ENCODE measurements at places on chromosomes 4 and X. TPM values are rescaled to one million over a fixed set of nuclear protein-coding genes. Genes with fewer than 3 reads are reported as not detected.

SMIM14 gene
- 9.6 TPM for polyA plus RNA-seq

PRR32 gene
- polyA plus RNA-seq, result not detected

CSAG3 gene
- polyA plus RNA-seq, result not detected

DNA sequence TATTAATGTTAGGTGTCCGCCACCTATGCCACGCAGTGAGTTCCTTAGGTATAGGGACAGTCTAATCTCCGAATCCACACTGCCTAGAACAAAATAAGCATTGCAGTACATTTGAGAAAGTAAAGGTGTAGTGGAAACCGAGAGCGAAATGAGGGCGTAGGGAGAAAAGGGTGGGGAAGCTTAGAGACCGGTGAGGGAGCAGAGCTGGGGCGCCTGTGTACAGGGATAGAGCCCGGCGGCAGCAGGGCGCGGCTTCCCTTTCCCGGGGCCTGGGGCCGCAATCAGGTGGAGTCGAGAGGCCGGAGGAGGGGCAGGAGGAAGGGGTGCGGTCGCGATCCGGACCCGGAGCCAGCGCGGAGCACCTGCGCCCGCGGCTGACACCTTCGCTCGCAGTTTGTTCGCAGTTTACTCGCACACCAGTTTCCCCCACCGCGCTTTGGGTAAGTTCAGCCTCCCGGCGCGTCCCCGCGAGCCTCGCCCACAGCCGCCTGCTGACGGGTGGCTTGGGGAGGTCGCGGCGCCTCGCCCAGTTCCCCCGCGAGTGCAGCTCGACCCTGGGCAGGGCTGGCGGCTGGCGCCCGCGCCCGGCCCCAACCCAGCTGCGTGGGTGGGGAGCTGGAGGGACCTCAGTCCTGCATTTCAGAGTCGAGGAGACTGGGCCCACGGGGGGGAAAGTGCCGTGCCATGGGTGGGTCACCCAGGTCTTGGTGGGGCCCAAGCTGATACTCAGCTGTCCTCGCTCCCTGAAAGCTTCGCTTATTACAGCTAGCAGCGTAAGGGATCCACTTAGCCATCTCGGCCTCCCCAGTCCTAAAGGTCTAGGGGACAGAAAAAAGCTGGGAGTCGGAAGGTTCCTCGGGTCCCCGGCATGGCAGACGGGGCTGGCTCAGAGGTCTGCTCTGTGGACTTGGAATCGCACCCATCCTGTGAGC lies at the start of gene ANXA3:
Gene ANXA3, plus strand, starts transcription at position 351 of the 932 bp plus-strand sequence. CDS start 2,704 bp downstream, outside the sequence.
- DNase-seq, result peak; percentile 39
- H3K36me3 ChIP-seq, result no peaks in the 10 kb centered on the region
- no peaks in the 10 kb centered on the region for H3K27me3 ChIP-seq
- peak within 1 kb of the TSS; percentile 38 for H3K4me3 ChIP-seq
- H3K4me1 ChIP-seq, result peaks cover 26% of the 10 kb centered on the region
- H3K27ac ChIP-seq, result peak within 1 kb of the TSS; percentile 98

- H3K27me3 ChIP-seq, result no peaks in the 10 kb centered on the region
- H3K36me3 ChIP-seq, result no peaks in the 10 kb centered on the region
- no peak overlapping the region for H3K4me3 ChIP-seq
- H3K4me1 ChIP-seq, result peaks cover 3% of the 10 kb centered on the region
Observed at GRCh38 chr4:113637363-113637762, 124.2 kb downstream of the CAMK2D start.

DNA sequence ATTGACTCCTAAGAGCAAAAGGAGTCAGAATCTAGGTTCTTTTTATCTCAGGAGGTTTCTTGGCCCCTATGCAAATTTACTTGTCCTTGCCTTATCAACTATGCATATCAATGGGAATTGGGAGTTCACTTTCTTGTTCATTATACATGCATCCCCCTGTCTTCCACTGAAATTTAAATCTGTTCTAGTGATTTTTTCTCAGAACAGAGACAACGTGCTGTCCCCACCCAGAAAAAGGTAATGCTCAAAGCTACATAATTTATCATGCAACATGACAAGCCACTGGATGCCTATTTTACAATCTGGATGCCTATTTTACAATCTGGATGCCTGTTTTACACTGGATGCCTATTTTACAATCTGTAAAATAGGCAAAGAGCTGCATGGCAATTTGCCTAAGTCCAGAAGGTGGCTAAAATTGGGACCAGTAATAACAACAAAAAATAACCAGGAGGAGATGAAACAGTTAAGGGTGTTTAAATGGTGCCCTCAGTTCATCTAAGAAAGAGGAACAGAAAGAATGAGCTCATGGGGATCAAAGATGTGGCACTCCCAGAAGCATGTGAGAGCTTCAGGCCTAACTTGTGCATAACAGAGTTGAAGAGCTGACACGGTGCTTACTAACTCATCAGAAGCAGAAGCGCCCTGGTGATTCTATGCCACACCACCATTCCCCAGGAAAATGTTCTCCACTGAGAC lies 537.8 kb upstream of the BOD1L1 start:
- H3K27me3 ChIP-seq, result peaks cover 7% of the 10 kb centered on the region
- H3K27ac ChIP-seq, result no peak overlapping the region
- H3K4me3 ChIP-seq, result no peak overlapping the region

DNA sequence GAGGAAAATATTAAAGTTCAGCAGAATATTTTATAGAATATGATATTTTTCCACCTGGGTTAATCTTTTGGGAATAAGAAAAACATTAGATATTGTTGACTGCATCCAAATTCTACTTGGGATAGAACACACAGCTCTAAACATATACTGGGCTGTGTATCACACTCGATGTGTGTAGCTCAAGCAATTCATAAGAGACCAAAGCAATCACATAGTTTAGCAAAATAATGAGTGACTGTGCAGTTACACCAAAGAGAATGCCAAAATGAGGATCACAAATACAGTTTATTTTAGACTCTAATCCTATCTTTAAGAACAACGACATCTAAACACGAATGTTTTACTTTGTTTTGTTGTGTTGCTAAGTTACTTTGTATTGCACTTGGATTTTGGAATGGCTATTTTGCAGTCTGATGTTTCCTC lies 101.2 kb downstream of the CBR4 start:
- H3K4me3 ChIP-seq, result no peak overlapping the region
- no peak overlapping the region for H3K27ac ChIP-seq

DNA sequence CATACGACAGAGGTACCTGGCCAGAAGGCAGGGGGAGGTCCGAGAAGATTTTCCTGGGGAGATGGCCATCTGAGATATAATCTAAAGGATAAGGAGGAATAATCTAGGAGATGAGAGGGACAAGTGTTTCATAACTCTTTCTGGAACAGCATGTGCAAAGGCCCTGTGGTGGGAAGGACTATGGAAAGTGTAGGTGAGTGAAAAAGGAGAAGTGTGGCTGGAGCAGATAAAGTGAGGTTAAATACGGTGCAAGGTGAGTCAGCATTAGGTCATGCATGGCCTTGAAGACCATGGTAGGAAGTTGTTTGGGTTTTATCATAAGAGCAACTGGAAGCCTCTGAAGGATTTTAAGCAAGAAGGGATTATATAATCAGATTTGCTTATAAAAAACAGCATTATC lies 34.6 kb upstream of the MTM1 start:
- DNase-seq, result no peak
- no peaks in the 10 kb centered on the region for H3K36me3 ChIP-seq
- H3K4me3 ChIP-seq, result no peak overlapping the region
- H3K27ac ChIP-seq, result no peak overlapping the region

- H3K4me3 ChIP-seq, result no peak overlapping the region
- H3K4me1 ChIP-seq, result peaks cover 12% of the 10 kb centered on the region
- H3K27ac ChIP-seq, result peak overlapping the region; percentile 50
- DNase-seq, result peak; percentile 94
- H3K27me3 ChIP-seq, result no peaks in the 10 kb centered on the region
- H3K36me3 ChIP-seq, result no peaks in the 10 kb centered on the region
Observed at GRCh38 chr4:111535792-111536191, 609.5 kb upstream of the FAM241A start.

DNA sequence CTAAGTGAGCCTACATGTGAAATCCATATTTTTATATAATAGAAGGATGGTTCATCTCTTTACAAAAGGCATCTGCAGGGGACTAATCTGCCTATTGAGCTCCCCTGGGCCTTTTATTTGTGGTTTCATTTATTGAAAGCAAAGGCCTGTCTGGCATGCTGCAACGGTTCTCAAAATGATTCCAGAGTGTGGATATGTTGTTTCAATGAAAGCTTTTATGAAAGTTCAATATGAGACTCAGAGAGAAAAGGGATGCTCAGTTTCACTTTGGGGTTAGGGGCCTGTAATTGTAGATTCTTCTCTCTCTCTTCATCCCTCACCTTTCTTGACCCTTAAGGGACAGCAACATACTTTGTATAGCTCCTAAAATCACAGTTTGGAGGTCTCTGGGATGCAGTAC lies 204.2 kb upstream of the CASK start:
- H3K4me3 ChIP-seq, result no peak overlapping the region
- no peak overlapping the region for H3K27ac ChIP-seq
- DNase-seq, result no peak
- no peaks in the 10 kb centered on the region for H3K36me3 ChIP-seq
- no peaks in the 10 kb centered on the region for H3K4me1 ChIP-seq
- no peaks in the 10 kb centered on the region for H3K27me3 ChIP-seq

GRCh38 chr4:78288327-78288726 lies 231.2 kb downstream of the FRAS1 start:
- no peak overlapping the region for H3K27ac ChIP-seq
- DNase-seq, result no peak
- no peaks in the 10 kb centered on the region for H3K36me3 ChIP-seq
- no peak overlapping the region for H3K4me3 ChIP-seq

DNA sequence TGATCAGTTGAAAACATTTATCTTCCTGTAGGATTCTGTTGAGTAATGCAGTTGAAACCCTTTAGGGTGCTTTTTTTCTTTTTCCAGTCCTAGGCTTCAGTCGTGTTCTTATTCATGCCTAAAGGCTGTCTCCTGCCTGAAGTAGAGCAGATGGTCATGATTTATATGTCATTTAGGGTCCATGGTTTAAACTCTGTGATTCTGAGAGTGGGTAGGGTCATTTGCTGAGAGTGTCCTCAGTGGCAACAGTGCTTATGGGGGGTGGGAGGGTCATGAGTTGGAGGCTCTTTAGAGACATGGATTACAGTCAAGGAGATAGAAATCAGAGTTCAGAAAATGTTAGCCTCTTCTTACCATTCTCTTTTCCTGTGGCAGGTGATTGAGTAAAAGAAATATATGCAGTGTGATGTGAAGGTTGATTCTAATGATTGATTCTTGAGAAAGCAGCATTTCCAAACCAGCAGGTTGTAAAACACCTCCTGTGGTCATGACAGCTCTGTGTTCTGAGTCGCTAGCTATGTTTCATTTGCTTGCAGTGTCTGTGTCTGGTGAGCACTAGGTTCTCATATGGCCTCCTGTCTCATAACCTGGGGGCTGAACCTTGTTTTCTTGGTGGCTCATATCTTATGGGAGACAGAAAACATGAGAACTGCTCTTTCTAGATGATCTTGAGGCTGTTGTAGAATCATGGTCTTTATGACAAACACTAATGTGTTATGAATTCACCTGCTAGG lies 60.4 kb downstream of the JADE1 start:
- H3K27ac ChIP-seq, result no peak overlapping the region
- peaks cover 23% of the 10 kb centered on the region for H3K36me3 ChIP-seq
- H3K27me3 ChIP-seq, result no peaks in the 10 kb centered on the region
- no peak overlapping the region for H3K4me3 ChIP-seq
- H3K4me1 ChIP-seq, result no peaks in the 10 kb centered on the region

All from endothelial cell of umbilical vein (primary cell).